Fibroblast of the aortic adventitia (primary cell): ENCODE measurements at places on chromosomes 6 and 20.

DNA sequence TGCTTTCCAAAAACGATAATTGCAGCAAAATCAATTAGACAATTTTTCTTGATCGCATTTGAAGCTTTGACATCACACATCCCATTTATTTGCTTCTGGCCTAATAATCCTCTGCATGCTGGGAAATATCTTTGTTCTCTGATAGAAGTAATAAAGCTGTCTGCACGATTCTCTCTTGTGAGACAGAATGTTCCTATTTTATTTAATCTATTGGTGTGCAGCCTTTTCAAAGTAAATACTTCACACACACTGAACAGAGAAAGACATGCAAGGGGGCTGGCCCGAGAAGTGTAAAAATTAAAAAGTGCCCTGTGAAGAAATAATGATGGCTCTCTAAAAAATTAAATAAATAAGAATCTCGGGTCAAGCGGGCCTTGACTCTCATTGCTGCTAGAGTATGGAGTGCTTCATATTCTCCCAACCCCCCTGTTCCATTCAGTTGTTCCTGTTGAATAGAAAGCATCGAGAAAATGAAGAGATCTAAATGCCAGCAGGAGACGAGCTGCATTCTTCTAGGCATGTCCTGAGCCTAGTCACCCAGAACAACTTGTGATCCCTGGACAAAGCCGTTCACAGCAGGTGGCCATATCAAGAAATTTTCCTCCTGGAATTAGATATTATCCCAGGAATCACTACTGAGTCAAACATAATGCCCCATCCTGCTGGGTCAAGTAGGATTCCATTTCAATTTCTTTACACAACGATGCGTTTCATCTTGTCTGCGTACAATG is 625.9 kb upstream of the EPHA7 start:
- no peak for DNase-seq

- DNase-seq: peak; percentile 79
Measured at GRCh38 chr6:21856456-21856825, 262.9 kb downstream of the SOX4 start.

GRCh38 chr20:25040438-25040831 is 17.5 kb downstream of the ACSS1 start:
- peak; percentile 93 for DNase-seq

- no peak for DNase-seq
Measured at GRCh38 chr6:154611241-154611640, 100.8 kb upstream of the CNKSR3 start.

GRCh38 chr6:56551409-56552120 is 91.1 kb downstream of the DST start:
- DNase-seq: no peak

DNA sequence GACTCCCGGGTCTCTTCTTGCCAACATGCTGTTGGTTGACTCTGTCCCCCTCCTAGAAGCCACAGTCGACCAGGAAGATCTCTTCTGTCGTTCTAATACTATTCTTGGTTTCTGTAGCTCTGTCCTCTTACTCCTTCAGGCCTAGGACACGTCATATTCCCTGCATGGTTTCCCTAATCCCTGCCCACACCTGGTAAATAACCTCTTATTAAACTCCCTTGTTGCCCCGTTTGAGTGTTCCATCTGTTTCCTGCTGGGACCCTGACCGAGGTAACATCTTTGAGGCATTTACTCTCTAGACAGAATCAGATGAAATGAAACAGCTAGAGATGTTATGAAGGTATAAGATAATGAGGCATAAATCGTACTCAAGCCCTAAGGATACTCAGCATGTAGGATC is 68.1 kb downstream of the PLCB4 start:
- DNase-seq: no peak

- peak; percentile 86 for DNase-seq
Measured at GRCh38 chr20:1330075-1330830, 1.3 kb upstream of the SDCBP2 start.

DNA sequence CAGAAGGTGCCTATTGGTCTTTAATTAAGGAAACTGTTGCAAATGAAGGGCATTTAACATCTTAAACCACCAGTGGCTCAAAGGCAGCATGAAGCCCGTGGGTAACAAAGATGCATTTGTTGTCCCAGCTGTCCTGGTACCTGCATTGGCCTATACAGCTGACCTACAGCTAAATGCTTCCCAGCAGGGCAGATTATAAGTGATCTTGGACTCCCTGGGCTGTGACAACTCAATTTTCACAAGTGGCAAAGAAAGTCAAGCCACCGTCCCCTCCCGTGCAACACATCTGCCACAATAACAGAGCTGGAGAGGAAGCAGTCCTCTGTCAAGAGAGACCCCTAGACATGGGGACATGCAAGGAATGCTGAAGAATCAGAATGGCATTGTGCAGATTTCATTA is 31.5 kb upstream of the EDN3 start:
- no peak for DNase-seq

DNA sequence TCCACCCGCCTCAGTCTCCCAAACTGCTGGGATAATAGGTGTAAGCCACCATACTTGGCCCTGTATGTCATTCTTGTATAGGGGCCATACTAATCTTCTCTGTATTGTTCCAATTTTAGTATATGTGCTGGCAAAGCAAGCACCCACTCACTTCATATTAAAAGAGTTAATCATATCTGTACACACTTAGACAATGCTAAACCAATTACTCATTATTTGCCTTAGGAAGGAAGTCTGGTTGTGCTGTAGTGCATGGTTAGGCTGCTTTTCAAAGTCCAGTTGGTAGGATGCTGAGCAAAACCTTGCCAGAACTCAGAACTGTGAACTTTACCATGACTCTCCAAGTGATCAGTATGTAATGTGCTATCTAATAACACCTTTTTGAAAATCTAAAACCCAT is 88.6 kb downstream of the LIN28B start:
- peak; percentile 40 for DNase-seq

GRCh38 chr20:24483435-24484080 is 14.1 kb downstream of the SYNDIG1 start:
- no peak for DNase-seq

DNA sequence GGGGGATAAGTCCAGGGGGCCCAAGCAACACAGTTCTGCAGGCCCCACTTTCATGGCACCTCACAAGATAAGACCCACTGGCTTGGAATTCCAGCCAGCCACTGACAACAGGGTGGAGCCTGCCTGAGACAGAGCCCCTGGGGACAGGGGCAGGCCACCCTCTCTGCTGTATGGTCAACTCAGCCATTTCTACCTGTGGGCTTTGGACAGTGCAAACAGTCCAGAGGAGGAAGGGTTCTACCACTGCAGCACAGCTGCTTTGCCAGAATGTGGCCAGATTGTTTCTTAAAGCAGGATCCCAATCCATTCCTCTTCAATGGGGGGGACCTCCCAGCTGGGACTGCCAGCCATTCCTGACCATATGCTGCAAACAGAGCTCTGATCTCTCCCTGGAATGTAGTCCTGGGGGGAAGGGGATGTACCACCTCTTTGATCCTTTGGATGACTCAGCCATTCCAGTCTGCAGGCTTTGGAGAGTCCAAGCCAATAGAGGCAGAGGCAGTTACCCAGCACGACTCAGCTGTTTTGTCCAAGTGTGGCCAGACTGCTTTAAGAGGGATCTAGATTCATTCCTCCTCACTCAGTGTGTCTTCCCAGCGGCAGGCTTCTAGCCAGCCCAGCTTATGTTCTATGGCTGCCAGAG is 842.2 kb downstream of the EPHA7 start:
- DNase-seq: no peak

DNA sequence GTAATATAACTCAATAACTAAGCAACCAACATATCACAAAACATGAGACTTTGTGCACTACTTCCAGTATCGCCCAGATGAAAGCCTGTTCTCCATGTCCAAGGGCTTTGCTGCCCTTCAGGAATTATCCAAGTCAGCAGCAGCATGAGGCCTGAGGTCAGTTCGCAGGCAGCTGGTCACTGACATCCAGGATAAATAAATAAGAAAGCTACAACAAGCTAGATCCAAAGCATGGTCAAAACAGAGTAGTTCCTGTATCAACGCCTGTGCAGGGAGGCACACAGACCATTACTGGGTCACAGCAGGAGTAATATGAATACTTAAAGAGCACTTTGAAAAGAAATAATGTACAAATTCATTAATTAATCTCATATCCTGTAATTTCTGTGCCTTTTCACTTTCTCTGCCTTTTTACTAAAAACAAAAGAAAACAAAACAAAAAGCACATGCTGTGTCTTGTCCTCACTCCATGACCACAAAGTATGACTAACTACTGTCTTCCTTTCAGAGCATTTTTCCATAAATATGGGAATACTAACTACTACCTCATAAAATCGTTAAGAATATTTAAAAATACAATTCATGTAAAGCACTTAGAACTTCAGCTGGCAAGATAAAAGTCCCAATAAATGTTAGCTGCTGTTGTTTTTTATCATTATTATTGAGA is 374.9 kb upstream of the IRAK1BP1 start:
- DNase-seq: no peak

DNA sequence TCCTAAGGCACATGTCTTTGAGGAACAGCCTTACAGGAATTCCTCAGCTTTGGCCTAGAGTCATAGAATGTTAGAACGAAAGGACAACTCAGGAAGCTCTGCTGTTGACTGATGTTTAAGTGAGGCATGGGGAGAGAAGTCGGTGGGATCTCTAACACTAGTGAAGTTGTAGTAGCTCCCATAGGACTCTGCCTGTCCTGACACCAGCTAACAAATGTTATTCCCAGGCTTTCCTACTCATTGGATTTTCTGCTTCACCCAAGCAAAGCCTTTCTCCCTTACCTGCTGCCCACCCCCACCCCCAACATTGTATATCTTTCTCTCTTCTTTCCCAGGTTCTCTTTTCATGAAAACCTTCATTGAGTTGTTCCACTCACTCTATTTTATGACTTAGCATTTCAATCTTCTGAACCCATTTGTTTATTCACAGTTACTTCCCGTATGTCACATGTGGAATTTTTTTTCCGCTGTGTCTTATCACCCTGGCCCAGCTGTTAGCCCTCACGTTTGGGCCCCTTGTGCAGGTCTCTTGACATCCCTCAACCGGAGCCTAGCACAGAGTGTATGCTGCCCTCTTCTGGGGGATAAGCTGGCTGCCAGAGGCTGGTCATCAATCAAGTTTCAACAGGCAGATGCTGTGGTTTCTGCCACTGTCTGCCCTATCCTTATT is 39.2 kb upstream of the RNF8 start:
- peak; percentile 46 for DNase-seq

DNA sequence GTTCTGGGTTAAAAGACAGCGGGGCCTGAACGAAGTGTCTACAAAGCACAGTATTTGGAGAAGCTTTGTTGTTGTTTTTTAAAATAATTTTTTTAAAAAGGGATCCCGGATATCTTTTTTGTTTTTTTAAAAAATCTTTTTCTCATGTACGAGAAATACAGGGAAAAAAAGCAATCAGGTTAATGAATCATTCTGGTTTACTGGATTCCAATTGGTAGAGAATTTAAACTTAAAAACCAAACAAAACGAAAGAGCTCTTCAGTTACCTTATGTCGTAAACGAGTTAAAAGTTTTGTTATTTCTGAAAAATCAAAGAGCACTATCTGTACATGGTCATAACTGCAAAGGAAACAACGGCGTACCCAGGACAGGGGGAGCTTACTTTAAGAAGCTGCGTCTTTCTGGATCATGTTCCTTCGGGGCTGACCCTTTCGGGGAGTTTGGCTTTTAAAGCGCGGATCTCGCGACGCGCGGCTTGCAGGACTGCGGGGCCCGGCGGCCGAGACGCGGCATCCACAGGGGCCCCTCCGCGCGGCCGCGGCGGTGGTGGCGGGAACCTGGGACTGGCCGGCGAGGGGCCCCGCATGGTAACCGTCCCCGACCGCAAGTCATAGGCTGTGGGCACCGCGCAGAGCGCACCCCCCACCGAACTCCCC is 927 bp downstream of the IL20RA start:
- peak; percentile 52 for DNase-seq

DNA sequence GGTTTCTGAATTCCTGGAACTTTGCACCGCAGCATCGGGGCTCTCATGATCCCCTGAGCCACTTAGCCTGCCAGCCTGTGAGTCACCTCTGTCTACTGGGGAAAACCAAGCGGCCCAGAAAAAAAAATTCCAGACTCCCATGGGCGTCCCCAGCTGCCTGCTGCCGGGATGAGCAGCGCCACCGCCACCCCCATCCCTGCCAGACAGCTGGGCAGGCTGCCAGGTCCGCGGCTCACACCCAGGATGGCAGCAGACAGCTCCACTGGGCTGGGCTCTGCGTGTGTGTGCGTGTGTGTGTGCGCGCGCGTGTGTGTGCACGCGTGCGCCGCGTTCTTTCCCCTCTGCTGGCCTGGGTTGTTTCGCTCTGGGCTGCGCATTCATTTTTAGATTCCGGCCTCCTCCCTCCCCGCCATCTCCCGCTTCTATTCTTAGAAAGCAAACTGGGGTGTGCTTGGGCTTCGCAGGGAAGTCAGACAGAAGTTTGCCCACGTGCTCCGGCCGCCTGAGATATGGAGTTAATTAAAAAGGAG is 38.9 kb upstream of the PMEPA1 start:
- peak; percentile 70 for DNase-seq

- no peak for DNase-seq
Measured at GRCh38 chr6:30914854-30915590, 984 bp downstream of the VARS2 start.

DNA sequence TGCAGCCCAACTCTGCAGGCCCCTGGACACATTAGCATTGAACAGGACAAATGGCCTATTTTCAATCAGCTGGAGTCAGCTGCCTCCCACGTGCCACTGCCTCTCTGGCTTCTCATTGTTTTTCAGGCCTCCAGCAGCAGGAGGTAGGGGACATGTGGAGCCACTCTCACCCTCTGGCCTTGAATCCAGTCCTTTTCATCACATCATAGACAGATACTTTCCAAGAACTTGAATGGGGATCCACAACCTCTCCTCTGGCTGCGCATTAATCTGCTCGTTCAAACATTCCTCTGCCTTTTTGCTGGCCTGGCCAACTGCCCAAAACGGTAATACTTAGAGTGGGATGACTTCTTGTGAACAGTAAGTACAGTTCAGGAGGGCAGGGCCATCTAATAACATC is 592.3 kb downstream of the PKHD1 start:
- no peak for DNase-seq

- DNase-seq: peak; percentile 59
Measured at GRCh38 chr20:25541676-25542075, 43.7 kb downstream of the NINL start.

DNA sequence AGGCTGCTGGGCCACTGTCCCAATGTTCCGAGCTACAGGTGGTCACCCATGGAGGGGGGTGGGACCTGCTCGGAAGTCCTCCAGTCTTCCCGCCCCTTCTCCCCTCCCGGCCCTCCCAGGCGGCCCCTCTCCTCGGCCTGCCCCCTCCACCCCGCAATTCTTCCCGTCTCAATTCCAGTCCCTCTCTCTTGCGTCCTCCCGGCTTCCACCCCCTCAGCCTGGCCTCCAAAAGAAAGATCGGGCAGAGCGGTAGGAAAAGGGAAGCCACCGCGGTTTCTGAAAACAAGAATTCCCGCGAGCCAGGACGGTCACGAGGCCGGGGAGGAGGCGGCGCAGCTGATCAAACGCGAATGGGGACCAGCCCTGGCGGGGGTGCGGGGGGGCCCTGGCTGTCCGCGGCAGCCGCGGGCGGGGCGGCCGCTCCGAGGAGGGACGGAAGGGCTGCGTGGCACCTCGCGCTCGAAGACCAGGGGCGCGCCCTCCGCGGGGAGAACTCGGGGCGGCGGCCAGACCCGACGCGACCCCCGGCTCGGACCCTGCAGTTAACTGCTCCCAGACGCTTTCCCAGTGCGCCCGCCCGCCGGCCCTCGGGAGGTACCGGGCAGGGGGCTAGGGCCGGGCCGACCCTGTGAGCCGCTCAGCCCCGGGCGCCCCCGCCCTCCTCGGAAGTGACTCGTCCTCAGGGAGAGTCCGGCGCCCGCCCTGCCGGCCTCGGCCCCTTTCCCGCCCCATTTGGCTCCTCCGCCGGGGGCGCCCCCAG is 1.0 kb downstream of the PXDC1 start:
- peak; percentile 78 for DNase-seq

GRCh38 chr6:27188061-27188884 is 59.2 kb upstream of the PRSS16 start:
- DNase-seq: peak; percentile 83

GRCh38 chr6:32565511-32565910 is 24.1 kb downstream of the HLA-DRB1 start:
- DNase-seq: no peak
